ENCODE measurements at places on chromosomes 2 and 18.

DNA sequence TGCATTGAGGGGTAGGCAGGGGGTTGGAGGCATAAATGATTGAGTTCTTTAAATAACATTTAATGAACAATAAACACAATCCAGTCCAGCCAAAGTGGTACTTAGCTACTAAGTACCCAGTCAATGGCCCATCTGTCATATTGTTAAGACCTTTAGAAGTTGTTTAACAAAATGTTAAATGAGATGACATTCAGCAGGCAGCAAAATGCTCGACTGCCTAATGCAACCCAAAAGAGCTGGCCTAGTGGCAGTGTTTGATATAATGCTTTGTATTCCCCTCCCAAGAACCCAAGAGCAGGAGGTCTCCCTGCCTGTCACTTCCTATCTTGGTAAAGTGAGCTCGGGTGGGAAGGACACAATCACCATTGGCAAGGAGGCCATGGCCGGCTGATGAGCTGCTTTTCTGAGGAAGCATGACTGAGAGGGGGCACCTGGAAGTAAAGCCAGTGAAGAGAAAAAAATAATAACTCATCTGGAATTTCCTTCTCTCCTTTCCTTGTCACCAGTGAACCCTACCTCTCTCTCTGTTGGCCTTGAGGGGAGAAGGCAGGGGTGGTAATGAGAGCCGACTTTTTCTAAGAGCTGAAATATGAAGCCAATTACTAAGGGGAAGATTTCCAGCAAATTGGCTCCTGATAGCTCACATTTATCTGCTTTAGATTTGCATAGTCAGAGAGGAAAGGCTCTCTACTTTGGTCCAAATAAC, 140.6 kb downstream of the C1D start:
- H3K36me3 ChIP-seq: no peaks in the 10 kb centered on the region
- no peak overlapping the region for H3K4me3 ChIP-seq
- no peaks in the 10 kb centered on the region for H3K4me1 ChIP-seq

GRCh38 chr2:71460595-71461303, 7.4 kb downstream of the DYSF start:
- H3K27ac ChIP-seq: no peak overlapping the region
- DNase-seq: no peak
- peaks cover 3% of the 10 kb centered on the region for H3K4me1 ChIP-seq

DNA sequence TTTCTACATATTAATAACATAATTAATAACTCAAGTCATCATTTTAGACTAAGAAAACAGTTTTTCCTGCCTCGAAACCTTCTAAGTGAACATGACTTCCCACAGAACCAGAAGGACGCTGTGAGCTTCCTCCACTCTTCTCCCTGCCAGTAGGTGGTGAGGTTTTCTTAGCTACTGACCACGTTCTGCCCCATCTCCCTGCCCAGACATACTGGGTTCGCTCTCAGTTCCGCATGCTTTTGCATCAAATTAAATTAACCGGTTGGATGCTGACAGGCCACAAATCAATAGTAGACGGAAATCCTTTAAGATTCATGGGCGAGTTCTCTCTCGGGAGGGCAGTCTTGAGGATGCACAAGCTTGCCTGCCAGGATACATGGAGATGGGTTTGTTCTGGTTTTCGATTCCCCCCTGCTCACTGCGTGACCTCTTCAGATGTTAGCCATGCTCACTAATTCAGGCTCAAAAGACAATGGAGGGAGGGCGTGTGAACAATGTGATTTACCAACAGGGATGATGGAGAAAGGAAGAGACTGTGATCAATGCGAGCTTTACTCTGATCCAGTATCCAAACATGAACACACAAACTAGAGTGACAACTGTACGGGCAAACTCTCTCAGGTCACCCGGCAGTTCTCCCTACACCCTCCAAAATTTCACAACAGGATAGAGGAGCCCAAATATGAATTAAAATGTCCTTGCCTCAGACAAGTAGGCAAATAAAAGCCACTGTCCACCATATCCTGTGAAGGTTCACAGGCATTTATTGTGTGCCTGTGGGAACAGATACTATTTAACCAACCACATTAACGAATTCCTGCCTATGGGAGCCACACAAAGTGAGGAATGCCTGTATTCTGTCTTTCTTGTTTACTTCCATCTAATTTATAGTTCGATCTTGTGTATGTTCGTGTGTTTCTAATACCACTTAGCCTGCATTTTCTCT, 375.7 kb downstream of the EIPR1 start:
- no peak overlapping the region for H3K4me3 ChIP-seq
- H3K4me1 ChIP-seq: no peaks in the 10 kb centered on the region
- no peak overlapping the region for H3K27ac ChIP-seq
- H3K27me3 ChIP-seq: no peaks in the 10 kb centered on the region
- DNase-seq: no peak

GRCh38 chr2:70091364-70091763, 4.1 kb downstream of the PCBP1 start:
- H3K4me1 ChIP-seq: peaks cover 50% of the 10 kb centered on the region
- H3K4me3 ChIP-seq: no peak overlapping the region
- no peaks in the 10 kb centered on the region for H3K27me3 ChIP-seq
- no peak overlapping the region for H3K27ac ChIP-seq
- no peaks in the 10 kb centered on the region for H3K36me3 ChIP-seq

GRCh38 chr2:25614711-25615110, 58.7 kb downstream of the DTNB start:
- no peak overlapping the region for H3K4me3 ChIP-seq
- DNase-seq: no peak
- H3K4me1 ChIP-seq: peaks cover 4% of the 10 kb centered on the region
- no peak overlapping the region for H3K27ac ChIP-seq
- H3K27me3 ChIP-seq: no peaks in the 10 kb centered on the region

DNA sequence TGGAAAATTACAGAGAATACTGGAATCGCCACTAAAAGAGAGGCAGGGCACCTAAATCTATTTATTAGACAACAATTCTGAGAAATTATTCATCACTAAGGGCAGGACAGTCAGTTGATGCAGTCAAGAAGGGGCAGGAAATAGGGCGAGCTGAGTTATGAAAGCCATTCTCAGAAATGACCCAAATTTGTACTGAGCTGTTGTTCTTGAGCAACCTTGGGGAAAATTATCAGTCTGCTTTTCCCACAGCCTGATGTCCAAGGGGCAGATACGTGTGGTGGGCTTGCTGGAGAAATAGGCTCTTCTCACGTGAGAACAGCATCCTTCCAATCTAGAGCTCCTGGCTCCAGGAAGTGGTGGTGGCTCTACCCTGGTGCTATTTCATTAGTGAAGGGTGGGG, 38.6 kb downstream of the STON1 start:
- no peaks in the 10 kb centered on the region for H3K27me3 ChIP-seq
- H3K36me3 ChIP-seq: no peaks in the 10 kb centered on the region
- H3K4me1 ChIP-seq: peaks cover 7% of the 10 kb centered on the region
- H3K27ac ChIP-seq: peak overlapping the region; percentile 8
- H3K4me3 ChIP-seq: no peak overlapping the region
- DNase-seq: no peak

Data from upper lobe of left lung (tissue), 6 donors.